ENCODE measurements at places on chromosomes 2 and 18.

DNA sequence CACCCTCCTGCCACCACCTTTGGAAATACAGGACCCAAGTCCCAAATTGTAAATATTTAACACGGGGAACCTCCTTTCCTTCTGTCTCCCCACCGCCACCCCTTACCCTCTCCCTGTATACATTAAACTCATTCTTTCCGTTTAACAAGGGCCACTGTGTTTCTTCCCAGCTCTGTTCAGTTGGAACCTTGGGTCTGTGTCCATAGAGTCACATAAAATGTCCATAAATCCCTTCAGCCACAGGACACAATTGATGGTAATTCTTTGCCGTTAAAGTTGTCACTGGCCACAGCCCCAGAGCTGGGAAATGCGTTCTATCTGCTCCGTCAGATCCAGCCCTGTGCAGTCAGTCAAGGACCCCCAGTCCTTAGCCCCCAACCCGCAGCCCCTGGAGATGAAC is 49.9 kb upstream of the FZD7 start:
- no peak for DNase-seq

DNA sequence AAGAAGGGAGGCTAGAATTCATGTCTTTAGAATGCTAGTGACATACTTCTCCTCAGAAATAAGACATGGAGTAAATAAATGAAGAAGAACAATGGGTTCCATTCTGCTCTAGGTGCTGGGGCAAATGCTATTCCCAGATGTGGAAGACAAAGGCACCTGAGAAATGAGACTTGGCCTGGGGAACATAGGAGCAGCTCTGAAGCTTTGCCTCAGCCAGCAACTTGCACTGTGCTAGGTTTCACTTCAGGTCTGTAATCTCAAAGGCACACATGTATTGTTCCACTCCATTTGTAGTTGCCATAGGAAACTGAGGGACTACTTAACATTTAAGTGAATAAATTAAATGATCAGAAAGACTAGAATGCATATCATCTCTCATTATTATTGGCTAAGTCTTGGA is 538.9 kb upstream of the REG3G start:
- DNase-seq = no peak

GRCh38 chr2:156333951-156334495 is 1.5 kb upstream of the NR4A2 start:
- peak; percentile 89 for DNase-seq

DNA sequence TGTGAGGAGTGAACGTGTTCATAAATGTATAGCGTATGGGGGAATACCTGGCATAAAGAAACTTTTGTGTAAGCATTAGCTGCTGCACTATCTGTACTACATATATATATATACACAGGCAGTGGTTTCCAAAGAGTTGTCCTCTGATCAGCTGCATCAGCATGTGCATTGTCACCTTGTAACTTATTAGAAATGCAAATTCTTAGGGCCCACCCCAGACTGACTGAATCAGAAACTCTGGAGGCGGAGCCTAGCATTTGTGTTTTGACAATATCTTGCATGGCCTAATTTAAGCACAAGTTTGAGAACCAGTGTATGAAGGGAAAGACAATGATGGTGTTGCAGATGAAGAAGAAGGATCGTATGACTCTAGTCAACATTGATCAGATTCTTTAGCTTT is 299.5 kb downstream of the CCDC102B start:
- DNase-seq = no peak

DNA sequence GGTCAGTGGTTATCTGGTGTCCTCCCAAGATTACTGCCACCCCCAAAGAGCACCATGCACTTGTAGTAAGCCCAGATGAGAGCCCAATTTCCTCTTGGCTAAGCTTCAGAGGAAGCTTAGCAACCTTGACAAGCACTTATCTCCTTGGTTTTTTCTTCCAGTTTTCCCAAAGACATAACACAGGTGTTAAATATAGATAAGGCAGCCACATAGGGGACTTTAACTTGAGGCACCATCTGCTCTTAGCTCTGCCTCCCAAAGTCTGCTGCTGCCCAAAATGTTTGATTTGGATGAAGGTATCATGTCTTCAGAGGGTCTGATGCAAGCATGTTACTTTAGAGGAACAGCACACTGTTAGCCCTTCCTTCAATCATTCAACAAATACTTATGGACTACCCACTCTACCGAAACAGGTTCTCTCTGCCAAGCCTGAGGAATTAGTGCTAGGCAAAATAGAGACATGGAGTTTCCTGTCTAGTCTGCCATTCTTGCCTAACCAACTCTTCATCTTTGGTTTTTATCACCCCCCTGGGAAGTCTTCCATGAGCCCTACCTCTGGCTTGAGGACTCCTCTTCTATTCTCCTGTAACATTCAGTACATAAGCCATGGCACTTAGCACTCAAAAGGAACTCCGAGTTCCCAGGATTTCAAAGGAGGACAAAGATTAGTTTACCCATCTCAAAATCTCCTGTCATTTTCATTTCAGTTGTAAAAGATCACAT is 73.7 kb downstream of the SP3 start:
- no peak for DNase-seq

GRCh38 chr2:99159594-99159993 is 4.8 kb downstream of the LIPT1 start:
- DNase-seq = no peak
